DMS153 (cell line): ENCODE measurements at places on chromosomes 1 and 21.

GRCh38 chr1:218811497-218811896 is 362.2 kb upstream of the LYPLAL1 start:
- no peak for DNase-seq

DNA sequence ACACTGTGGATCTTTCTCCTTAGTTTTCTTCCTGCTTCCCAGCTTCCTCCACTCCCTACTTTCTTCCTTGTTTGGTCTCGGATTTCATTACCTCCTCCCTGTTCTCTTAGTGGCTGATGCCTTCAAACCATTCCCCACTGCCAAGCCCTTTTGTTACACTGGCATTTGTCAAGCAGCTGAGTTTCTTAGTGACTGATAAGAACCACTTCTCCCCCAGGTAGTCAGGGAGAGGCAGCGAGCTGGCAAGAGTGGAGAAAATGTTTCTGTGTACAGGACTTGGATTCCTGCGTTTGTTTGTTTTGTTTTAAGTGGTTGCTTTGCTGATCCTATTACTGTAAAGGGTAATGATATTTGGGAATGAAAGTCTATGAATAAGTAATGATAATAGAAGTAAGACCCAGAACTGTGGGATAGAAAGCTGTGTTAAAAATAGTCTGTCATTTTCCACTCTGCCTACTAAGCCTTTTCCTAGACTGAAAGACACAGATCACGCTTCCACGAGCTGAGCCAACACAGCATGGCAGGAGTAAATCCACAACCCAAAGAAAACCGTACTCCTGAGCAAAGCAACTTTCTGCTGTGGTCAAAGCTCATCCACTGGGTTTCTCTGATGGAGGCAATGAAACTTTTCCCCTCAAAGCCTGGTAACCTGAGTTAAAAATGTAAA is 10.1 kb upstream of the SERTAD4 start:
- peak; percentile 40 for DNase-seq

DNA sequence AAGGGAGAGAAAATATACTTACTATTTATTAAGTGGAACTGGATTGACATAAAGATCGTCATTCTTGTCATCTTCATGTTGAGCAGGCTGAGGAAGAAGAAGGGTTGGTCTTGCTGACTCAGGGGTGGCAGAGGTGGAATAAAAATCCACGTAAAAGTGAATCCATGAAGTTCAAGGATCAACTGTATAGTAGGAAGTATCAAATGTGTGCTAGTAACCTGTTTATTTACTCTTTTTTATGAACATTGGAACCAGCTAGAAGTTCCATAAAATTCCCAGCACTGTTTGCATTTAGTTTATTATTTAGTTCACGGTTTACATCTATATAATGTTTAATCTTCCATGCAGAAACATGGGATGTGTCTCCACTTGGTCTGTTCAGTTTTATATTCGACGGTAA is 70.7 kb downstream of the PLPPR4 start:
- DNase-seq: no peak

- DNase-seq: no peak
These were observed 10.6 kb downstream of the S100B start for GRCh38 chr21:46594276-46594675.

- DNase-seq: no peak
These were observed 17.6 kb upstream of the KCNQ4 start for GRCh38 chr1:40766017-40766416.

DNA sequence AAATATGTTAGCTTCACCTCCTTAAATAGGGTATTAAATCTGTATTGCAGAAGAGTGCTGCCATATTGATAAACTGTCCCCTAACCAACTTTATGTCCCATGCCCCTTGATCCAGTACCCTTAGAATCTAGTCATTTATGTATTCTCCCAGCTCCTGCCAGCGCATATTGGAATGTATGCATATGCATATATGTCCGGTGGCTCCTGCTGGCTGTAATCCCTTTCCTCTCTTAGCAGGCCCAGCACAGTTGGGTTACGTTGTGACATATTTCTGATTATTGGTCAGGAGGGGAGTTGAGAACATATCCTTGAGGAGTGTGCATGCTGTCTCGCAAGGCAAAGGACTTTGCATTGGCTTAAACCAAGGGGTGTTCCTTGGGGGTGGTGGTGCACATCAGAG is 29.2 kb upstream of the CREG1 start:
- DNase-seq: no peak

DNA sequence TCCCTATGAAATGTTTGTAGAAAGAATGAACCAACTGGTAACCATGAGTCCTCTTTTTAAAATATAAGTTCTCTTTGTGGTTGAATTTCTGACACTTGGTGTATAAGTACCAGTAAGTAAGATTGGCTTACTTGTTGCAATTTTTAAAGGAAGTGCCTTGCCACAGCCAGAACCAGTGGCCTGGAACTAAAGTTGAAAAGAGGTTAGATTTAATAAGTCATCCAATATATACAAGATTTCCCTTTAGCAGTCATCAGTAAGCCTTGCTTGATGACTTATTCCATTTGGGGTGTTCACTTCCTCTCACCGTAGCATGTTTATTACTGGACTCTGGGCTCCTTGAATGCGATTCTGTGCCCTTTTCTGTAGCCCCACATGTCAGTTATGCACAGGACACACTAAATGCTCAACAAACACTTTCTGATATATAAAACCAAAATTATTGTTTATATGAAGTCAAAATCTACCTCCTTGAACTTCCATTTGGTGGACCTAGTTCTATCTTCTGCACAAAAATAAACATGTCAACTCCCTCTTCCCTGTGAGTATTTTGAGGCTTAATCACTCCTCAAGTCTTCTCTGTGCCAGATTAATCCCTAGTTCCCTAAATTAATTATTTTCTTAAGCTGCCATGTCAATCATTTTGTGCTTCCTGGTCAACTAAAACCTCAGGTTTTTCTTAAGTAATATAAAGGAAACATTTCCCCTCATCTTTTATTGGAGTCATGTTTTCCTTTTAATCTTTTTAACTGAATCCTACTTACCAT is 218.1 kb downstream of the ST6GALNAC3 start:
- DNase-seq: no peak

DNA sequence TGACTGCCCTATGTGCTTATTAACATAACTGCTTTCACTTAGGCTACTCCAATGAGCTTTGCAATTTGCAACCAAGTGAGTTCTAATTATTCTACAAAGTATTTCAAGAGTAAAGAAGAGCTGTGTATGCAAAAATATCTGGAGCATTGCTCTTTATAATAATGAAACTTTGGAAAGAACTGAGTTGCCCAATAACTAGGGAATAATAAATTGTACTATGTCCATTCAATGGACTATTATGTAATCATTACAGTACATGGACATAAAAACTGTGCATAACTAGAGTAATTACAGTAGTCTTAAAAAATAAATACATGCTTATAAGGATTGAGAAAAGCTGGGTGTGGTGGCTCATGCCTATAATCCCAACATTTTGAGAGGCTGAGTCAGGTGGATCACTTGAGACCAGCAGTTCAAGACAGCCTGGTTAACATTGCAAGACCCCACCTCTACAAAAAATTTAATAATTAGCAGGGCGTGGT is 70.3 kb upstream of the JAK1 start:
- no peak for DNase-seq

DNA sequence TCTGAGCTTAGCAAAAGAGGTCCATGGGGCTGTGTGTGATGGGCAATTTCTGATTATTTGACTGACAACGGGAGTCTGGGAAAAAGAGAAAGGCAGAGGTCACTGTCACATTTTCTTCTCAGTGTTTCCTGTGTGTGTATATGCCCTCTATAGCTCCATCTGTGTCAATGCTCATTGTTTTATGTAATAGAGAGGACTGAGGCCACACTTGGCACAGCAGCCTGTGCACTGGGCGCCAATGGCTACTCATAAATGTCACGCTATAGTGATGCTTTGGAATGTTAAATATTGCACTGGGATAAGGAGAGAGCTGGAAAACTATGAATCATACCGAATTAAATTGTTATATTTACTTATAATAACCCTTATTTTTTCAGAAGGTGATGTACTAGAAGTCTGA is 365.4 kb downstream of the NEGR1 start:
- DNase-seq: no peak

GRCh38 chr1:200838676-200839445 is 33.9 kb upstream of the GPR25 start:
- no peak for DNase-seq

DNA sequence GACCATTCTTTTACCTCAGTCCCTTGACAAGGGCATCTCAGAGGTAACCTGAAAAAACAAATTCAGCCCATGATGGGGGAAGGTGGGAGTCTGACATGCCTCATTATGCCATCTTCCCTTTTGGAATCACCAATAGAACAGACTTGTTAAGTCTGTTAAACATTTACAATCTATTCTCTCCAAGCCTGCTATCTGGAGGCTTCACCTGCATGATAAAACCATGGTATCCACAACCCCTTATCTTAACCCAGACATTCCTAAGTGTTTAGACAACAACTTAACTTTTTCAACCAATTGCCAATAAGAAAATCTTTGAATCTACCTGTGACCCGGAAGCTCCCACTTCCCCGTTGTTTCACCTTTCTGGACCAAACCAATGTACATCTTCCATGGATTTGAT is 233.0 kb upstream of the CACYBP start:
- no peak for DNase-seq

DNA sequence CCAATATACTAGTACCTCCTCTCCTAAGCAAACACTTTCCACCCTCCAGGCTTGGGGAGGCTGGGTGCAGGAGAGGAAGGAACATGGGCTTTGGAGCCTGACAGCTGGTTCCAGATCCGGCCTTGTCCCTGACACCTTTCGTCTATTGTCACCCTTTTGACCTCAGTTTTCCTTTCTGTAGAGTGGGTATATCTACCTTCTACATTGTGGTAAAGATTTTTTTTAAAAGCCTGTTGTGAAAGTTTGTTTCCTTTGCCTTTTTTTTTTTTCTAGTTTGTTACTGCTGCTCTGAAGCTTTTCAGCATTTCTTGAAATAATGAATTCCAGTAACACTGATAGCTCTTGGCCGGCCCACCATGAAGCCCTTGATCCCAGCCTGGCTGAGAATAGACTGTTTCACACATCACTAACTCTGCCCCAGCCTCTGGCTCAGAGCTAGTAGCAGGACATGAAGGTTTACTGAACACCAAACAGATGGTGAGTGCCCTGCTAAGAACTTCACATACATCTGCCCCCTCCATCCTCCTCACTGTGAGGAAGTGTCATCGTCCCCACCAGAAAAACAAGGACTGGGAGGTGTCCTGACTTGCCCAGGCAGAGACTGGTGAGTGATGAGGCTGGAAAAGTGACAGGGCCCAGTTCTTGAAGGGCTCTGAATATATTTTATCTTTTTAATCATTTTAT is 33.0 kb upstream of the ID3 start:
- DNase-seq: peak; percentile 61

DNA sequence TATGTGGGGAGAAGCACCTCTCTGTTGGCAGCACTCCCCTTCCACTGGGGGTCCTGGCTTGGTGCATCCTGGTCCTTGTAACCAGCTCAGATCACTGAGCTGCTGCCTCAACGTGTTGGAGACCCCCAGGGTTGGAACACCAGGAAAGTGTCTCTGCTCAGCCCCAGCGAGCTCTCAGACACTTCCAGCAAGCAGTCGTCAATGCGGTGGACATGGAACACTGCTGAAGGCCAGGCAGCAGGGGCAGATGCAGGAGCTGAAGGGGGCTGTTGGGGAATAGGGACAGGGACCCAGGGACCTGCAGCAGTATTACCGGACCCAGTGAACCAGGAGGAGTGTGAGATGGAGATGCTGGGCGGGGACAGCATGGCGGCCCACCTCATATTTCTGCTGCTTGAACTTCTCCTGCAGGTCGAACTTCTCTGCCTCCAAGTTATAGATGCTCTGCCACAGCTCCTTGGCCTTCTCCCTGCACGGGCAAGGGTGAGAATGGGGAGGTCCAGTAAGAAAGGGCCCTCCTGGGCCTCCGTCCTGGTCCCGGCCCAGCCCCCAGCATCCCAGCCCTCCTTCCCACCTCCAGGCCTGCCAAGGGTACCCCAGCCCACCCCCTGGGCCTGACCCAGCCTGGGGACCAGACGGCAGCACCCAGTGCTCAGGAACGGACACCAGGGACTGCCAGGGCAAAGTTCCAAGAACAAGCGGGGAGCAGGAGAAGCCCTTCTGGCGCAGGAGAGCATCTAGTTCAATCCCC is 16.4 kb downstream of the TNNT2 start:
- no peak for DNase-seq

- no peak for DNase-seq
These were observed 19.5 kb downstream of the ZMYM4 start for GRCh38 chr1:35287807-35288640.

DNA sequence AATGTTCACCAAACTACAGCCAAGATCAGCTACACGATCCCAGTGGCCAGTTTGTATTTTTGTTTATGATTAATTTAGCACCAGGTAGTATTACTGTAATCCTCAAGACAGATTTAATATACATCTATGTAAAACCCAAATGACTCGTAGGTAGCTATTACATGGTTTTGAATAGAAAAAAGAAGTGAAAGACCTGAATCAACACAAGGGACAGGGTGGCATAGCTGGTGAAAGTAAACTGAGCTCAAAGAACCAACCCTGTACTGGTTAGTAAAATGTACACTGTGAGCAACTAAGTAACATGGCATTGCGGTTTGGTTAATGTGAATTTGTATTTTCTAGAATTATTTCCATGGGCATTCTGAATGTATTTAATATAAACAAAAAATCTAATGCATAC is 8.8 kb downstream of the GPATCH2 start:
- no peak for DNase-seq

GRCh38 chr21:43684424-43684823 is 25.1 kb downstream of the RRP1B start:
- no peak for DNase-seq

- DNase-seq: no peak
These were observed 224.7 kb upstream of the KIAA0040 start for GRCh38 chr1:175417316-175417715.

DNA sequence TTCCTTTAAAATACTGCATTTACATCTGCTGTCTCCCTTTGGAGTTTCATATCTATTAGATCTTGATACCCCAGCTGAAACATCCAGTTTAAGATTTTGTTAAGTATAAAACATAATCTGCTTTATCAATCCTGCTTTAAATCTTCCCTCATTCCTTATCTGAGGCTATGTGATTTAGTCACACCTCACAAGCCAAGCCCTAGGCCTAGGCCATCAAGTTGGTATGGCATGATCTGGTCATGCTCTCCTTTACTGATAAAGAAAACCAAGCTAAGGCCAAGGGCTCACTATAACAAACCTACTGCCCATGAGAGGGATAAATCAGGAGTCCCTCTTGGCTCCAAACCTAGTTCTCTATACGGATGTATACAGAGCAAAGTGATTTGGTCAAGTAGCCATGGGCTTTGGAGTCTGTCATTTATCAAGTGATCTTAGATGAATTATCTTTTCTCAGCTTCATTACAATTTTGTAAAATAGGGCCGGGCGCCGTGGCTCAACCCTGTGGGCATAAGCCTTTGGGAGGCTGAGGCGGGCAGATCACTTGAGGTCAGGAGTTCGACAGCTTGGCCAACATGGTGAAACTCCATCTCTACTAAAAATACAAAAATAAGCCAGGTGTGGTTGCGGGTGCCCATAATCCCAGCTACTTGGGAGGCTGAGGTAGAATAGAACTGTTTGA is 22.8 kb downstream of the ENSA start:
- no peak for DNase-seq
